Putamen (tissue), 1 donor: ENCODE measurements at places on chromosomes 12 and 14.

DNA sequence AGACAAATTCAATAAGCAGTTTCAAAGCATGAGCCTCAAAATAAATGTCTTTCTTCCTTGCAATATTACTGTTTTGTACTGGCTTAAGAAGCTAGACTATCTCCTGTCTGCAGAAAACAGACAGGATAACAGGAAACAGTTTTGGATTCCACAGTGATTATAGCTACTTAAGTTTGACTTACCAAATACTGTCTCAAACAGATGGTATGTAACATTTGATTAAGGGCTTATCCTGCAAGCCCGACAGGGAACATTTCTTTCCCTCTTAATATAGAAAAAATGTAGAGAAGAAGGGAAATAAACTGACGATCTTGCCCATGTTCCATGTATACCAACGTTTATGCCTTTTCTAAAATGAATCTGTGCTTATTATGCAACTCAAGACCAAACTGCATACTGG is 179.9 kb upstream of the EEA1 start:
- DNase-seq, result no peak

GRCh38 chr12:48030173-48030650 is 25.9 kb upstream of the COL2A1 start:
- no peak for DNase-seq

- no peak for DNase-seq
Observed at GRCh38 chr14:80567905-80568536, 356.7 kb upstream of the DIO2 start.

GRCh38 chr14:53875324-53875897 is 81.2 kb downstream of the BMP4 start:
- no peak for DNase-seq

- no peak for DNase-seq
Observed at GRCh38 chr12:51923506-51924365, 16.4 kb downstream of the ACVRL1 start.

GRCh38 chr14:62097824-62098223 is 335.6 kb downstream of the SNAPC1 start:
- DNase-seq, result no peak

GRCh38 chr12:123278101-123278627 is 6.5 kb upstream of the CDK2AP1 start:
- no peak for DNase-seq

DNA sequence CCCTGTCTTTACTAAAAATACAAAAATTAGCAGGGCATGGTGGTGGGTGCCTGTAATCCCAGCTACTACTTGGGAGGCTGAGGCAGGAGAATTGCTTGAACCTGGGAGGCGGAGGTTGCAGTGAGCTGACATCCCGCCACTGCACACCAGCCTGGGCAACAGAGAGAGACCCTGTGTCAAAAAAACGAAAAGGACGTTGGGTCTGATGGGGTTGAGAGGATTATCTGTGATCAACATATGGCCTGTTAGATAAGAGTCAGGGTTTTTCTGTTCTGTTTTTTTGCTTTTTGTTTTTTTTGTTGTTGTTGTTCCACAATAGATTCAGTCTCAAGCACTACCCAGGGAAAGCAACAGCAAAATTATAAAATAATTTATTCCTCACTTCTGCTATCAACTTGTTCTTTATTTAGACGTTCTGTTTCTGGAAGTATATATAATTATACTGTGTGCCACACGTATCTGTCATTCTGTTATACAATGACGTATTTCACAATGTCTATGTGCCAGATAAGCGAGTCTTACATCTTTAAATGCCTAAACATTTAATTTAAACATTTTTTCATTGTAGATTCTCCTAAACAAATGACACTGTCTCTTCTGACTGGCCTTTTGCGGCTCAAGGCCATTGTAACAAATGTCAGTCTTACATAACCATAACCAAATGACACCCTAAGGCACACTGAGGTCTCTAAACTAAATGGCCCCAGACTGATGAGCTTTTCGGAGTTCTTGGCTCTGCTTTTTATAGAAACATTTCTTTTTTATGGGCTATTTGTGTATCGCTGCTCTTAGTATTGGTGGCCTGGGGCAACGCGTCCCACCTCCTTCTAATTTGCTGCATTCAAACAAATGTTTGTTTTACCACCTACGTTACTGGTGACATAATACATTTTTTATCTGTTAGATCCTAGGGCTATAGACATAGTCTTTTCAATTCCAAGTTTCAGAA is 7.2 kb upstream of the P2RX4 start:
- DNase-seq, result no peak

GRCh38 chr12:91523831-91524230 is 341.2 kb upstream of the DCN start:
- DNase-seq, result no peak

DNA sequence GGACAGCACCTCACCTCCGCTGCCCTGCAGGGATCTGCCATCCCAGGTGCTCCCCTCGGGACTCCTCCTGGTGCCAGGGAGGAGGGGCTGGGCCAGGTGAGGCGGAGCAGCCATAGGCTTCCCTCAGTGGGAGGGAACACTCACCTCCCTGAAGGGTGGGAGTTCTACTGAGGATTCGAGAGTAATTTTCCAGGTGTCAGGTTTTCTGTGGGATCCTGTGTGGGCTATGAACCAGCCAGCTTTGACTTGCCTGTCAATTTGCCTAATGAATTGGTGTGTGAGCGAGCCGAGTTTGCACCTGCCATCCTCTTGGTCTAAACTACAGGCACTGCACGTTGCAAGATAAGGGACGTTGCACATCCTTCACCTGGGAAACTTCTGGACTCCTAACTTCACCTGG is 50.3 kb downstream of the NOC4L start:
- DNase-seq, result no peak

DNA sequence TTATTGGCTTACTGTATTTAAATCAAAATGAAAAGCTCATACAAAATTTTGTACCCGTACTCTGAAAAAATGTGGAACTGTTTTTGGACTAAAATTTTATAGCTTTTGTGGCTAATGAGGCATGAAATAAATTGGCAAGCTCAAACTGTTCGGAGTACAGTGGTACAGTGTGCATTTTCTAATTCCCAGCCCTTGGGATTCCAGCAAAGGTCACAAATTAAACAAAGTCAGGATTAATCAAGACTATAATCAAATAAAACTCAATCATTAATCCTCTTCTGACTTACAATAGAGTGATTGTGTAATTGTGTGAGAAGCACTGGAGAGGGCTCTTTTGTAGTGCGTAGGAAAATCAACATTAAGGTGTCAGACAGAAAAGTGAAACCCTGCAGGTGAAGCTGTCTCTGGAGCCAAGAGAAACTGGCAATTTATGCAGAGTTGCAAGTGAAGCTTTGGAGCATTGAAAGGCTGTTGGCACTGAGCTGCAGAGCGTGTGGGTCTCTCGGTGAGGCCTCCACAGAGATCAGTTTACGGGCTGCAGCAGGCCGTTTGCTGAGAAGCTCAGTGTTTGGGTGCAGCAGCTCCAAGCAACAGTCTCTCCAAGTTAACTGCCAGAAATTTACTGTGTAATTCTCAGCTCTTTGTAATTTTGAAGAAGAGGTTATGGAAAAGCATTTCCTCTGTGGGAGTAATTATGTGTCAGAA is 275.9 kb downstream of the FBXL14 start:
- peak; percentile 58 for DNase-seq

- no peak for DNase-seq
Observed at GRCh38 chr12:52130711-52131110, 51.2 kb downstream of the SMIM41 start.

DNA sequence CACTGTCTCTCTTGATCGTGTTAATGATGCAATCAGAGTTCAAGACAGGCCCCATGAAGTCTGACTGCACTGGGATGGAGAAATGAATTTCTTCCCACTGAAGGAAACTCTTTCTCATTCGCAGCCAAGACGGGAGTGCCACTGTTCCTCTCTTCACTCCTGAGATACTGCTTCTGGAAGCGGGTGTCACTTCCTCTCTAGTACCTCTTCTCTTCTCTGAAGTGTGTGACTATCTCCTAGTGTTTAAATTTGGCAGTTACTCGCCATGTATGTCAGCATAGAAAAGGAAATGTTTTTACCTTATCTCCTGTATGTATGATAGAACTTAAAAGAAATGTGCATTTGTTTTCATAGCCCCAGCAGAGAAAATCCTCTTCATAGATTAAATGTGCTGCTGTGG is 215.2 kb downstream of the ANO6 start:
- DNase-seq, result no peak

GRCh38 chr12:2490831-2491230 is 303.9 kb upstream of the FKBP4 start:
- DNase-seq, result no peak

GRCh38 chr14:54784060-54784459 is 118.6 kb downstream of the GCH1 start:
- no peak for DNase-seq

GRCh38 chr14:102610968-102611811 is 18.7 kb downstream of the RCOR1 start:
- DNase-seq, result no peak

DNA sequence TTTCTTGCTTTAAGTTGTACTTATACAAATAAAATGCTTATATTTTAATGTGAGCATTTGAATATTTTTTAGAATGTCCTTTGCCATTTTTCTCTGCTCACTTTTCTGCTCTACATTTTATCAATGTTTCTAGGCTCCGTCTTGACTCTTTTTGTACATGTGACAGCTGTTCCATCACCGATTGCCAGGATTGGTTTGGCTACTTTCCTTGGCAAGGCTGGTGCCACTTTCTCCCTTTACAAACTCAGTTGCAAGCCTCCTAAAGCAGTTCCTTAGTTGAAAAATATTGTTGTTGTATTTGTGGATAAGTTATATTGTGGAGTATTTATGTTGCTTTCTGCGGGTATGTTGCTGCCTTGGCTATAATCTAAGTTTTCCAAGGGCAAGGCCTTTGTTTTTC is 63.4 kb downstream of the DACT1 start:
- DNase-seq, result no peak

DNA sequence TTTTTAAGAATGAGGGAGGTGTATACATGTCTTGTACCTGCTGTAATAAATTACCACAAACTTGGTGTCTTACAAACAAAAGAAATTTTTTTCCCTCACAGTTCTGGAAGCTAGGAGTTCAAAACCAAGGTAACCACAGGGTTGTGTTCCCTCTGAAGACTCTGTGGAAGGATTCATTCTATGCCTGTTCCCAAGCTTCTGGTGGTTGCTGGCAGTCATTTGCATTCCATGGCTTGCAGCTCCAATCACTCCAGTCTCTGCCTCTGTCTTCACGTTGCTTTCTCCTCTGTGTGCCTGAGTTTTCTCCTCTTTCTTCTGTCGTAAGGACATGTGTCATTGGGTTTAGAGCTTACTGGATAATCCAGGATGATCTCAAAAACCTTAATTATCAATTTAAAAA is 15.4 kb upstream of the ZNF641 start:
- no peak for DNase-seq

DNA sequence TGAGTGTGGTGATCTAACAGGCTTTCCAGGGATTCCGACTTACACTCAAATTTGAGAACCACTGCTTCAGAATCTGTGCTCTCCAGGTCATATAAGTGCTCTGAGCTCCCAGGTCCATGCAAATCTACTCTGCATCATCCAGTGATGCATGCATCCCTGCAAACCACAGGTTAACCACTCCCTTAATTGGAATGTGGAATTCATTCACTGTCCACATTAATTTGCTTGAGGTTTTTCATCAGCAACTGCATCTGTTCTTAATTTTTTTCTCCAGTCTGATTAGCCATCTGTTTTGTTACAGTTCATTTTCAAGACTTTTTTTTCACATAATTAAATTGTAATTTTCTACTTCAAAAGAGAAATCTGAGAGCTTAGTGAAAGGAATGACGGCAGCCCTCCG is 43.4 kb upstream of the RIN3 start:
- no peak for DNase-seq

DNA sequence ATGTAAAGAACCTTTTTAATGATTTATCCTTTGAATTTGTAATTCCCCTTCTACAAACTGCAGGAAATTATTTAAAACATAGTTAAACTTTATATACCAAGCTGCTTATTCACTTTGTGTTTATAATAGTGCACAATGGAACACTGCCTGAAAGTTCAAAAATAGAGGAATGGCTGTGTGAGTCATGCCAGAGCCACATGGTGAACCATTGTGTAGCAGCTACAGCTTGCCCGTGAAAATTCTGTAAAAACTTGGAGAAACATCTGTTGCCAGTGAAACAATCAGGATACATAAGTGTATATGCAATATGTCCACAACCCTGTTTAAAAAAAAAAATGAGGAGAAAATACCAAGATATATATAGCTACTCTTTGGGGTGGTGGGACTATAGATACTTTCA is 59.5 kb downstream of the VEZT start:
- no peak for DNase-seq

GRCh38 chr12:127130506-127131124 is 1136.4 kb upstream of the TMEM132C start:
- DNase-seq, result no peak

GRCh38 chr12:103688376-103689063 is 101.4 kb downstream of the STAB2 start:
- no peak for DNase-seq

DNA sequence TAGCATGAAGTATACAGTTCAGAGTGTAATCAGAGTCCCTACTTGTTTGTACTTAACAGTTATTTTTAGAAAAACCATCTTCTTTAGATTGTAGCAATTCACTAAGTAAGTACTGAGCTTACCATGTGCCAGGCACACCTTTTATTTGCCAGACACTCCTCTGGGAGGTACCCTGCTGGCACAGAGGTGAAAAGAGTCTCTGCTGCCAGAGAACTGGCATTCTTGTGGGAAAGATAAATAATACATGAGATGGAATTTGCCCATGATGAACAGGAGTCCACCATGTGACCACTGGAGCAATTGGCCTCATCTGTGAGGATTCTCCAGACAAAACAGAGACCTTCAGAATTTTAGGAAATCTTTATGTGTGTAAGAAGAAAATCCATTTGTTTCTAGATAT is 199.3 kb upstream of the SLC16A7 start:
- DNase-seq, result no peak

DNA sequence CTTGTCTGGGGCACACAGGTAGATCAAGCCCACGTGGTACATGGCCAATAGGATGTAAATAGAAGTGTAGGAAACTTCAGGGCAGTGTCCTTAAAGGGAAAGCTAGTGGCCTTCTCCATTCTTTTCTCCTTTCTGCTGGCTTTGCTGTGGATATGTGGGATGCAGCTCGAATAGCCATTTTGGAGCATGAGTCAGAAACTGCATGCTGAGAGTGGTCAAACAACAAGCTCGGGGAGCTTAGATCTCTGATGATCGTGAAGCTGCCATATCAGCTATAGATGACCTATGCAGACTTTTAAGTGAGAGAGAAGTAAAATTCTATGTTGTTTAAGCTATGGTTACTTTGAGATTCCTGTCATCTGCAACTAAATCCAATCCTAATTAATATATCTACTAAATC is 241.3 kb upstream of the DAAM1 start:
- DNase-seq, result no peak

DNA sequence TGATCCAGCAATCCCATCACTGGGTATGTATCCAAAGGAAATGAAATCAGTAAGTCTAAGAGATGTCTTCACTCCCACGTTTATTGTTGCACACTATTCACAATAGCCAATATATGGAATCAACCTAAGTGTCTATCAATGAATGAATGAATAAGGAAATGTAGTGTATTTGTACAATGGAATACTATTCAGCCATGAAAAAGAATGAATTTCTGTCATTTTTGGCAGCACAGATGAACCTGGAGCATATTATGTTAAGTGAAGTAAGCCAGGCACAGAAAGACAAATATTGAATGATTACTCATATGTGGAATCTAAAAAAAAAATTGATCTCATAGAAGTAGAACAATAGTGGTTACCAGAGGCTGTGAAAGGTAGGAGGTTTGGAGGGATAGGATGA is 30.6 kb upstream of the RFX4 start:
- DNase-seq, result no peak

GRCh38 chr14:24463017-24463883 is 20.7 kb upstream of the SDR39U1 start:
- DNase-seq, result no peak
